ENCODE measurements at places on chromosomes 3 and 15. TPM values are rescaled to one million over a fixed set of nuclear protein-coding genes. Genes with fewer than 3 reads are reported as not detected.

Gene BCL2A1
- total RNA-seq = 3.0 TPM

Gene ADGRG7
- total RNA-seq = not detected

Gene DPP8
- total RNA-seq = 44.5 TPM

Gene PPIB
- 76.1 TPM for total RNA-seq

Gene MEGF11
- not detected for total RNA-seq

Gene PLSCR5
- not detected for total RNA-seq

Gene CHDH
- 4.9 TPM for total RNA-seq

DNA sequence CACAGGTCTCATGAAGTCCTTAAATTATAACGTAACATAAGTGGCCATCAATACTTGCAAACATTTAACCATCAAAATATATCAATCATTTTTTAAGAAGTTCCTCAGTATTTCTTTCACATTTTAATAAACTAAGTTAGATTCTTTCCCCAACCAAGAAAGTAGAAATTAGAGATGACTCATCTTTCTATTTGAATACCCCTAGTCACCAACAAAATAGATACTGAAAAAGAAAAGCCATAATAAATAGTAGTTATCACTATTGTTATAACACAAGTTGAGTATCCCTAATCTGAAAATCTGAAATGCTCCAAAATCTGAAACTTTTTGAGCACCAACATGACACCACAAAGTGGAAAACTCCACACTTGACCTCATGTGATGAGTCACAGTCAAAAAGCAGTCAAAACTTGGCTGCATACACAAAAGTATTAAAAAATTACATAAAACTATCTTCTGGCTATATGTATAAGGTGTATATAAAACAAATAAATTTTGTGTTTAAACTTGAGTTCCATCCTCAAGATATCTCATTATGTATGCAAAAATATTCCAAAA lies 3.7 kb downstream of the SHQ1 start:
- no peak for DNase-seq

GRCh38 chr3:59788133-59788532 lies 738.3 kb upstream of the CFAP20DC start:
- DNase-seq = no peak

DNA sequence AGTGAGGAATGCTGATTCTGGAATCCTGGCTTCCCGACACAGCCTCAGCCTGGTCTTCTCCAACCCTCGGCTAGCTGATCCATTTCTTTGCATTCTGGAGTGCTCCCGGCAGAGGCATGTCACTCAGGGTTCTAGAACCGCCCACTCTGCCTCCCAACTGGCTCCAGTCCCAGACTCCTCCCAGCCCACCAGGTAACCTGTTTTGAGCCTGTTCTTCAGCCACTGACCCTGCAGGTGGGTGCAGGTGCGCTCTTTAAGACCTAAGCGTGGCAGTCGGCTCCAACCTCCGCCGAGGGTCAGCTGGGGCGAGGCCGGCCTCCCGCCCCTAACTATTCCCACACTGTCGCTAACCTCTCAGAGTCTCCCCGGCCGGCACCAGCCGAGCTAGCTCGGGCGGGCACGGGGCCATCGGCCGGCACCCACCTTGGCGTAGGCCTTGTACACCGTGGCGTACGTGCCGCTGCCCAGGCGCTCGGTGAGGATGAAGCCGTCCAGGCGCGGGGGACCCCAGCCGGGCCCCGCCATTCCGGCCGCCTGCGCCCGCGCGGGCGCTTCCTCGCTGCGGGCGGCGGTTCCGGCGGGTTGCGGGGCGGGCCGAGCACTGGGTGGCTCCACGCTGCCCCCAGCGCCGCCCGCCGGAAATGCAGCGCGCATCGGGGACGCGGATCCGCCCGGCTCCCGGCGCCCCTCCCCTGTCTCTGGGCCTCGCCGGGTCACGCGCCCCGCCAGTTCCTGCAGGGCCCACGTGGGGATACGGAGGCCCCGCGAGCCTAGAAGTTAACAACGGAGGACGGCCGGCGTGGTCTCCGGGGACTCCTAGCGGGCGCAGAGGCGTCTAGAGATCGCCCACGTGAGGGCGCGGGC lies at the start of gene ULK3:
Gene ULK3, minus strand, starts transcription at position 576 of the 864 bp plus-strand sequence. Its CDS starts 51 bp downstream, at position 525.
- peak; percentile 92 for DNase-seq

DNA sequence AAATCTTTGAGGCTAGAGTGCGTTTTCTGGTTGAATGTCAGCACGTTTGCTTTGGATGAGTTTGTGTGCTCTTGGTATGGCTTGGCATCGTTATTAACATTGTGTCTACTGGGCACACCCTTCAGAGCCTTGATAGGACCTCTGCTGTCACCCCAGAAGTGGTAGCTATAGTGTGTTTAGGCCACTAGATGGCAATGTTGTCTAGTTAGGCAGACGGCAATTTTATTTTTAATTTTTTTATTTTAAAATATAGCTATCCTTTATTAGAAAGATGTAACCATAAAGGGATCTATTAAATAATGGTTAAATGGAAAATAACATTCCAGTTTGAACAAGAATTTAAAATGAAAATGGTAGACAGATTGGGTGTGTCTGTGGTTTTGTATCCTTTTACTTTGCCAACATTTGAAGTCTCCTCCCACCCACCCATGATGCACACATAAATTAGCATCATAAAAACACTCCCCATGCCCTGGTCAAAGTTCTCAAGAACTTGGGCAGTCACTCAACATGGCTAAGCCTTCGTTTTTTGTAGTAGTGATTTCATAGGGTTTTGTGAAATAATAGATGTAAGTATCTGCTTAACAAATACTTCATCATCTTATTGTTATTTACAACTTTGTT lies 200.7 kb downstream of the KCNH8 start:
- no peak for DNase-seq

- DNase-seq = no peak
Observed at GRCh38 chr15:57445872-57446271, 69.6 kb downstream of the CGNL1 start.

GRCh38 chr15:60540002-60540651 lies 61.2 kb upstream of the ICE2 start:
- DNase-seq = no peak

DNA sequence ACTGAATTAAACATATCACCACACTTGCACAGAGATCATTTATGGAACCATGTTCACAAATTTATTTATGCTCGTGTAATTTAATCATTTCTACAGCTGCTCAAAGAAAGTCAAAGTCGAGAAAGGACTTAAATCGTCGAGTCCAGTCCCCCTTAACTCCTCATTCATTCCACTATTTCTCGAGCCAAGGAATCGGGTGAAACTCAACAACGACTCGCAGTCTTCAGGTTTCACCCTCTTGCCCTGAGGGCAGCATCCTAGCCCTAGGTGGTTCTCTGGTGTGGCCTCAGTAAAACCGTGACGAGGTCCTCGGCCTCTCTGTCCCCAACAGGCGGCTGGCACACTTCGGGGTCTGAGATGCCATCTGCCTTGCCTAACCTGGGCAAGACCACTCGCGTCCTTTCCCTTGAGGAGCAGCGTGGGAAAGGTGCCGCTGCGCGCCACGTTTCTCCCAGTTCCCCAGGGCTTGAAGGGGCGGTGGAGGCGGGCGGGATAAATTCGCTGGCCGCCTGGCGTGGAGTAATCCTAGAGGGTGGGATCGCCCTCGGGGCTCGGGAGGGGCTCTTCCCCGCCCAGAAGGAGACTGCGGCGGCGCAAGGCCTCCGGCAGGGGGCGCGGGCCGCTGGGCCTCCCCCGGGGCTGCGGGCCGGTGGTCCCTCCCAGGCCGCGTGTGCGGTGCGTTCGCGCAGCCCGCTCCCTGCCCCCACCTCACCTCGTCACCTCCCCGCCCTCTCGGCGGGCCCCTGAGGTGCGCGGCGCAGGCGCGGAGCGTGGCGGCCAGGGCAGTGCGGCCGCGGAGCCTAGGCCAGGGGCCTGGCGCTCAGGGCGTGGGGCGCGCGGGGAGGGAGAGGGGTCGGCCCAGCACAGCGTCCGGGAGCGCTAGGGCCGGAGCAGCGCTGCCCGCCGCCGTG lies at the start of gene ZNF639:
Gene ZNF639, plus strand, starts transcription at position 746 of the 911 bp plus-strand sequence. CDS start 5,263 bp downstream, outside the sequence.
- peak; percentile 89 for DNase-seq

GRCh38 chr3:45677033-45677446 lies 12.2 kb upstream of the SACM1L start:
- DNase-seq = no peak

- DNase-seq = no peak
Observed at GRCh38 chr15:69860321-69860720, 237.4 kb downstream of the TLE3 start.

DNA sequence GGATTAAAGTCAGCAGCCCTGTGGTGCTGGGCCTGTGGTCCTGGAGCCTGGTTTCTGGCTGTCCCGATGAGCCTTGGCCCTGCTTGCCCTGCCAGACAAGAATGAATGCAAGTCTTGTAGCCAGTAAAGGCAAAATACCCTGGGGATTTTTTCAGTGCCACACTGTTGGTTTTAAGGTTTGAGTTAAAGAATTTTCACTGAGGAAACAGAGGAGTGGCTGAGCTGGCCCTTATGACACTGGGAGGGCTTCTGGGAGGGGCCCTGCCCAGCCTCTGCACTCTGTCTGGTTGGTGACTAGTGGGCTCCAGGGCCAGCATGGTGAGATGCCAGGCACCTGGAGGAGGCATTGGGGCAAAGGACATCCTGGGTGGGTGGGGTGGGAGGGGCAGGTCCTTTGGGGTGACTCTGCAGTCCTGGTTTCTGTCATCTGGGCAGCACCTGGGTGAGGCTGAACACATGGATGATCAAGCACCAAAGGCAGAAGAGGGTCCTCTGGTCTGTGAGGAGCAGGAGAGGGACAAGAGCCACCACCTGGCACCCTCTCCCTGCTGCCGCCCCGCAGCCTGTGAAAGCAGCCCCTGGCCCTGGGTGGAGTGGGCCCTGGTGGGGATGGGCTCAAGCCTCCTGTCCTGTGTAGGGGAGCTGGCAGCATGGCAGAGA lies 12.5 kb upstream of the PLA2G4E start:
- no peak for DNase-seq

DNA sequence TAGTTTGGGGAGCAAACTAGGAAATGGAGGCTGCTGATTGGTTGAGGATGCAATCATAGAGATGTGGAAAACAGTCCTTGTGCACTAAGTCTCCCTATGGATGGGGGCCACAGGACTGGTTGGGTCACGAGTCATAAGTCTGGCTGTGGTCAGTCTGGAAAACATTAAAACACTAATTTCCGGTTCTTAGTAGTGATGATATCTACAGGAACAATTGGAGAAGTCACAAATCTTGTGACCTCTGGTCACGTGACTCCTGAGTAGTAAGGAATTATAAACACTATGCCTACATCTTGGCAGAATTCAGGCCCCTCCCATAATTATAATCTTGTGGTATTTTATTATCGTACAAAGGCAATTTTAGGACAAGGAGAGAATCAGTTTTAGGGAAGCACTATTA lies 317.3 kb upstream of the ARPP21 start:
- no peak for DNase-seq

GRCh38 chr15:38722236-38722635 lies 157.6 kb upstream of the RASGRP1 start:
- no peak for DNase-seq

DNA sequence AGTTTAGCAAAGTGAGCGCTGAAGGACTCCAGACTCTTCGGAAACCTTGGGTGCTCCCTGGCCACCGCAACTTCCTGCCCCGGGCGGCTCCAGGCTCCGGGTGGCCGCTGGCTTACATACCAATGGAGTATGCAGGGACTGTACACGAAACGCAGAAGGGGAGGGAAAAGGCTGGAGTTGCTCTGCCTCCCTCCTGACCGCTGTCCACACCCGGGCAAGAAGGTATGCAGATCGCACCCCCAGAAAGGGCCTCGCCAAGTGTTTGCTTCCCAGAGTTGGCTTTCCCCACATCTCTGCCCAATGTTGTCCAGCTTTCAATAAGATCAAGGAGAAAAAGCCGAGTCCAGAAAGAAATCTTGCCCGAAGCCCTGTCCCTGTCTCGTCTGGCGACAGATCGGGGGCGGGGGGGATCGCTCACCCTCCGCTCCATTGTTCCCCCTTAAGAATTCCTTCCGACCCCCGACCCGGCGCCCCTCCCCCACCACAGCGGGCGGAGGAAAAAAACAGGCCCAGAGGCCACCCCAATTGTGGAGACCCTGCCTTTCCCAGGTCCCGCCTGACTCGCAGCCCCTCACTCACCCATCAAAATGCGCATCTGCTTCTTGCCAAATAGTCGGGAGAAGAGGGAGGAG lies 533 bp downstream of the ARF4 start:
- DNase-seq = peak; percentile 90

DNA sequence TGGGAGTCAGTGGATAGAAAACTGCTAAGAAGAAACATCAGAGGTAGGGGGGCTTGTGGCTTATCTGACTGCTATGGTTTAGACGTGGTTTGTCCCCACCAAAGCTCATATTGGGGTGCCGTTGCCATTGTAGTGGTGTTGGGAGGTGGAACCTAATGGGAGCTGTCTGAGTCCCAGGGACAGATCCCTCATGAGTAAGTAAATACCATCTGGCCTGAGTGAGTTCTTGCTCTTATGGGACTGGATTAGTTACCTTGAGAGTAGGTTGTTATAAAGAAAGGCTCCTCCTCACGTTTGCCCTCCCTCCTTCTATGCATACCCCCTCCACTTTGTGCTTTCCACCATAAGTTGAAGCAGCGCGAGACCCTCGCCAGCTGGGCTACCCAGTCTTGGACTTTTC lies 53.4 kb upstream of the VILL start:
- DNase-seq = no peak

DNA sequence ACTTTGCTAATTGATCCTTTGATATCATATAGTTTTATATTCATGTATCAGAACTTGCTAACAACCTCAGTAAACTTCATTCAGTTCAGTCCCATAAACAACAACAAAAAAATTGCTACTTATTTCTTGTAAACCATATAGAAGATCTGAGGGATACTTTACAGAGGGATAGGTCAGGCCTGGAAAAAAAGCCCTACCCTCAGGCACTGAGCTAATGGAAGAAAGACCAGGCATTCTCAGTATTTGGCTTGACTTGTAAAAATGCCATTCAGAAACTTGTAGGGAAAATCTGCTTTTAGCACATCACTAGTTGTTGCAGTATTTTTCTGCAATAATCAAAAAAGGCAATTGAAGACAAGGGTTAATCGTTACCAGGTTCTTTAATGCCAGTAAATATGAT lies 33.1 kb downstream of the ARMC8 start:
- DNase-seq = no peak

GRCh38 chr3:34183611-34184340 lies 385.3 kb downstream of the PDCD6IP start:
- no peak for DNase-seq

DNA sequence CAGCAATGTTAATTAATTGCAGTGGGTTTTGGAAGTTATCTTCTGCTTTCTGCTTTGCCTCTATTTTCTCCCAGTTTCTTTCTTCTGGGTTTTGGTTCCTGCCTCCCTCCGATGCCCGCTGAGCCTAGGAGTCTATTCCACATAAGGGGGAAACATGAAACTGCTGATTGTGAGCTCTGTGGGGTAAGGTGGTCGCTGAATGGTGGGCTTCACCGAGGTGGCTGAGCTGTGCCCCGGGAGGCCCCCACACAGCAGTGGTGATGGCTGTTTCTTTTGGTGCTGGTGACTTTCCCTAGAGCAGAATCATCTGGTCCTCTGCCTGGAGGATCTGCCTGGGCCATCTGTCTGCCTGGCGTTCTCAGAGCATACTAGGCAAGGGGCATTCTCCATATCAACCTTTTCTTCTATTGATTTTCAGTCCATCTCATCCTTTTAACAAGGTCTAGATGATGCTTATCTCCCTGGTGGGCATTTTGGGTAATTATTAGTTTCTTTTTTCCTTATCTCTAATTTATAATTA lies 68.8 kb upstream of the ATP2B2 start:
- no peak for DNase-seq

GRCh38 chr3:149555927-149556326 lies 81.4 kb downstream of the TM4SF4 start:
- DNase-seq = peak; percentile 30

GRCh38 chr3:56001537-56001936 lies 466.7 kb downstream of the ERC2 start:
- DNase-seq = no peak

All from heart left ventricle (tissue), 16 donors.